ENCODE measurements at places on chromosomes 5 and 9.

- DNase-seq = no peak
Observed at GRCh38 chr9:134917431-134918373, at the start of gene FCN1. Gene FCN1, minus strand, starts transcription at chr9:134917912. Its CDS starts 41 bp downstream, at chr9:134917871.

DNA sequence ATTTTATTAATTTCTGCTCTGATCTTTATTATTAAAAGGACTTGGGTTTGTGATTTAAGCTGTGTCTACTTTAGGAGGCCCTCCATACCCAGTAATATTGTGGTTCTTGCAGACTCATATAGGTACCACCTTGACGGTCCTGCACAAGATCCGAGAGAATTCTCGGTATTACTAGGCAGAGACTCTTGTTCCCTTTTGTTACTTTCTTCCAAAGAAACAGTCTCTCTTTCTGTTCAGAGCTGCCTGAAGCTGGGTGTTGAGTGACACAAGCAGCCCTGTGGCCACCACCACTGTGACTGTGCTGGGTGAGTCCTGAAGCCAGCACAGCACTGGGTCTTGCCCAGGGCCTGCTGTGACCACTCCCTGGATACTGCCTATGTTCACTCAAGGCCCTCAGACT is 666.6 kb downstream of the SEMA5A start:
- DNase-seq = no peak

GRCh38 chr5:151039665-151040064 is 19.3 kb downstream of the GPX3 start:
- no peak for DNase-seq

GRCh38 chr9:28616310-28616709 is 1043.0 kb upstream of the C9orf72 start:
- DNase-seq = no peak

DNA sequence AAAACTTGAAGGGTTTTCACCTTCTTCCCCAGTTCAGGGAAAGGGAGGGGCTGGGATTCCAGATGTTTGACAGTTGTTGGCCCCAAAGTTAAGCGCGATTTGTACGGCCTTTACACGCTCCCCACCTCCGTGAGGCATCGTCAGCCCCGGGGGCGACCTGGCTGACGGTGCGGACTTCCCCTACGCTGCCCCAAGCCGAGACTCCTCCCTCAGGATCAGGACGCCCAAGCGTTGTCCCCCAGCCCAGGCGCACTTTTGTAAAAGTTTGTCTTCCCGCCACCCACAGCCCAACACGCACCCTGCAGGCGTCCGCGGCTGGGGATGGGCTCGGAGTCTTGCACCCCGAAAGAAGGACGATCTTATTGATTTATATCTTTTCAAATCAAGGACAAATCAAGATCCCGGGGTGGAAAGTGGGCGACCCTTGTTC is 713 bp downstream of the MOB3B start:
- peak; percentile 65 for DNase-seq

- no peak for DNase-seq
Observed at GRCh38 chr9:72635197-72635596, 113.8 kb downstream of the TMC1 start.

DNA sequence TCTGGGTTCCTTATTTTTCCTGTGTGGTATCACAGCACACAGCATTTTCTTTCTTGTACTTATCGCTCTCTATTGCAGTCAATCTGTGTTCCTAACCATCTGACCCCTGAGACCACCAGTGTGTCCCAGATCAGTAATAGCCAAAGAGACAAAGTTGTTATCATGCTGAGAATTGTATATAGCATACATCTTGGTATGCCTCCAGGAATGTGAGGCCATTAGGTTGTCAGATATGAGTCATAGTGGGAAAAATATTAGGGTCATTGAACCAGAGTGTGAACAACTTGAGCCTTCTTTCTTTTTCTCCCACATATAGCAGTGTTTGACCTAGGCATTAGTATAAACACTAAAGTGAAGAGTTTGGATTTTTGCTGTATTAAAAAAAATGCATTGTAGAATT is 106.3 kb downstream of the NDUFAF2 start:
- DNase-seq = no peak

GRCh38 chr9:124512806-124513204 is 5.6 kb upstream of the NR5A1 start:
- DNase-seq = no peak

Measured in left kidney (tissue), 8 donors.